Activated CD4-positive, alpha-beta T cell treated with anti-CD3 and anti-CD28 coated beads, Interleukin-2, amount 10 ng/mL, durations not matched to agents 7 days and 5 days (primary cell): ENCODE measurements at places on chromosomes 5 and 9. TPM values are rescaled to one million over a fixed set of nuclear protein-coding genes. Genes with fewer than 3 reads are reported as not detected.

DNA sequence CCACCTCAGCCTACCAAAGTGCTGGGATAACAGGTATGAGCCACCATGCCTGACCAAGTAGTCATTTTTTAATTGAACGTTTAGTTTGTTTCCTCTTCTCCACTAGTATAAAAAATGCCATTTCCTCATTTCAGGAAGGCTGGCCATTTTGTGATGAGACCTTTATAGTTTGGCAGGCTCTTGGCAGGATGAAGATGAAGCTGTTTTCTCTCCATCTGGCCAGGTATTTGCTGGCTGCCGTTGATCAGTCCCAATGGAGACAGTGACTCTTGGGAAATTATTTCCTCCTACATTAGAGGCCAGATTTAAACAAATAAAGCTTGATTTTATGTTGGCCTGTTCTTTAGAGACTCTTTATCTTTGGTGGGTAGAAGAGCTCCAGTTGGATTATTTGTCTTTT, 199.0 kb downstream of the ARHGAP26 start:
- no peak for DNase-seq

LECT2 gene
- total RNA-seq, result not detected

RELL2 gene
- 25.1 TPM for total RNA-seq

DNA sequence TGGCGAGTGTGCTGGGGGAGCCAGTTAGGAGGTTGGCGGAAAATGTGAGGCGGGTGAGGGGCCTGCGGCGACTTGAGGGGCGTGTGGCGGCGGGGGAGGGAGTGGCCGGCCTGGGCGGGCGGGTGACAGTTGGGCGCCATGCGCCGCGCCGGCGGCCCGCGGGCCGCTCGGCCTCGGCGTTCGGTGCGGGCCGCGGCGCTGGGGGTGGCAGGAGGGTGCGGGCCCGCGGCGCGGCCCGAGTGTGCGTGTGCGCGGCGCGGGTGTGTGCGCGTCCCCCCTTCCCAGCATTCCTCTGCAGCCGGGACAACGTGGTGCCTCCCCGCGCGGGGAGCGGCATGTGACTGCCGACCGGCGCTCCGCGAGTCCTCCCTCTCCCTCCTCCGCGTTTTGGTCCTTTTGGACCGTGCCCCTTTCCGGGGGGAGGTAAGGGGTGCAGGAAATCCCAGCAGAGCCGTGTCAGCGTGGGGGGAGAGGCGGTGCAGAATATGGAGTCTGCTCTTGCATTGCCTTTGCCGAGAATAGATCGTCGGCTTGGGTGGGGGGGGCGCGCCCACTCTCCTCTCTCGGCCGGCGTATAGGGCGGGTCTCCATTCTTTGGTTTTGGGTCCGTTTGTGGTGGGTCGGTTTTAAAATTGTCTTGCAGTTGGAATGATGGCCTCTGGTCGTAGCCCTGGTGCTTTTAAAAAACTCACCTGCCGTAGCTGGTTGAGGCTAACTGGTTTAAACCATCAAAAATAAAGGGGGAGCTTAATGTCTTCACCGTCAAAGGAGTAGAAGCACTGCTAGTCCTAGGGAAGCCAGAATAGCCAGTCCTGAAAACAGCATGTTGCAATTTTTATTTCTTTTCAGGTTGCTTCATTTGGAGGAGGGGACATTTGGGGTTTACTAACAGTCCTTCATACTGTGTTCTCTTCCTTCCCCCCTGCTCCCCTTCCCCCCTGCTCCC, 2.0 kb downstream of the LARP1 start:
- peak; percentile 45 for DNase-seq
